Activated T-cell treated with anti-CD3 and anti-CD28 coated beads, Interleukin-2, amount 50 U/mL, for 72 hours (primary cell): ENCODE measurements at places on chromosomes 6 and 20. TPM values are rescaled to one million over a fixed set of nuclear protein-coding genes. Genes with fewer than 3 reads are reported as not detected.

DNA sequence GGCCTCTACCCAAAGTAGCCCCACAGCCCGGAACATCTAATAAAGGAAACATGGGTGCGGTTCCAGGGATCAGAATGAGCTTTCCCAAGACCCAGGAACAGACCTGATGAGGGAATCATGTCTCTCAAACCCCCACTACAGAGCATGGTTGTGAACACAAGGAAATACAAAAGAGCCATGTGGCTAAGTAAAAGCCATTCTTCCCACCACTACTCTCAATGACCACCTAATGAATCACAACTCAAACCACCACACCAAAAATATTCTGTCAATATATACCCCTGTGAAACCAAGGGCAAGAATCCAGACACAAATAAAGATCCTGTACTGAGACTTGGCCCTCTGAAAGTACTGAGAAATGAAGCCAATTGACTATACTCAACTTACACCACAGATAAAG, 20.9 kb upstream of the COL21A1 start:
- DNase-seq: no peak

DNA sequence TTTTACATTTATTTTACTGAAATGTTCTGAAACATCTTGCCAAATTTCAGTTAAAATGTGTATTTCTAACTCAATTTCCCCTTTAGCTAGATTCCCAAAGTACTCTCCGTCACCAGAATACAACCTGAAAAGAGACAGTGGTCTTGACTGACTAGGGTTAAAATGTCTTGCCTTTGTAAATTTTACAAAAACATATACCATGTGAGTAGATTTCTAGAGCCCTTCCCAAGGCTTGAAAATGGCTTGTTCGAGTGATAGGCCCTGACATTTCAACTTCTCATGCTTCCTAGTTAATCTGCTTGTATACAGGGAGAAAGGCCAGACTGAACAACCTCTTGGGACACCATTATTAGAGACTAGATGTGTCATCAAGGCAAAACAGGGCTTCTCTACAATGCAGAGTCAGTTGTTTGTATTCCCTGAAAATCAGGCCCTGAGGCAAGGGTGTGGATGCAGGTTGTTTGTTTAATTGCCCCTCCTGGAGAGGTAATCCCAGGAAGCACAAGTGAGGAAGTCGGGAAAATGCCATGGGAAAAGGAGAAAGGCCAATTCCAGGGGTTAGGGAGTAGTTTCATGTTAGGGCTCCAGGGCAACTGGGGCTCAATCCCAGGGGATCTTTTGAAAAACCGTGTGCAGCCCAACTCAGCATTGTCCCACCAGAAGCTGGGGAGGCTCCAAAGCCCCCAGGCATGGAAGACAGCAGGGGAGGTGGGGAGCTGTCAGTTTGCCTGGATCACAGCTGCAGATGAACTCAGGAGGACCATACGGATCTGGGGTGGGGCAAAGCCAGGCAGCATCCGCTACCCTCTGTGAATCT, 11.6 kb upstream of the TFB1M start:
- no peak for DNase-seq

- DNase-seq: no peak
Observed at GRCh38 chr6:118285791-118286190, 262.3 kb upstream of the PLN start.

GRCh38 chr6:151842816-151843215, 35.3 kb downstream of the ESR1 start:
- DNase-seq: no peak

DNA sequence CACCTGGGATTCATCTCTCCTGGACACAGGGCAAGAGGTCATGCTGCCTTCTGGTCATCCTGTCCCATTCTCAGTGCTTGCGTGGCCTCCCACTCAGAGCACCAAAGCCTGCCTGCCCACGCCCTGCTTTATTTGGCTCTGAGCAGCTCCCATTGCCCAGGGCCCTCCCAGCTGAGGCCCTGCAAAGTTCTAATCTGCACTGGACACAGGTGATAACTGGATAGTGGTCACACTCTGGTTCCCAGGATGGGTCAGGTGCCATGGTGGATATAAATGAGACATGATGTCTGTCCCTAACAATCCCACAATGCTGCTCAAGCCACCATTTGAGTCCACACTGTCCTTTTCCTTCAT, 39.5 kb downstream of the CPXM1 start:
- DNase-seq: no peak

DNA sequence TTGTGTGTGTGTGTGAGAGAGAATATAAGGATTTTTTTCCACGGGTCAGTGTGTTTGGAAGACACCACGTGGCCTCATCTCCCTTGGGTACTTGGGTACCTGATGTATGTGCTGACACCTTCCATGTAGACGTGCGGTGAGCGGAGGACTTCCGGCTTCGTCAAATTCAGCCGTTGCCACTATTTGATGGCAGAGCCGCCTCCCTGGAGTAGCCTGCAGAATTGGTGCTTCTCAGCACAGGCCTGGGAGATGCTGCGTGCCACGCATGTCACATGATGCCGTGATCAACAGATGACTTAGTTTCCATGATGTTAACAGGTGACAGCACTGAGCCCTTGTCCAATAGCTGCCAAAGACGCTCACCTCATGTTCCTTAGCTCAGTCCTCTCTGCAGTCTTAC, 69.4 kb downstream of the CDH4 start:
- no peak for DNase-seq

DNA sequence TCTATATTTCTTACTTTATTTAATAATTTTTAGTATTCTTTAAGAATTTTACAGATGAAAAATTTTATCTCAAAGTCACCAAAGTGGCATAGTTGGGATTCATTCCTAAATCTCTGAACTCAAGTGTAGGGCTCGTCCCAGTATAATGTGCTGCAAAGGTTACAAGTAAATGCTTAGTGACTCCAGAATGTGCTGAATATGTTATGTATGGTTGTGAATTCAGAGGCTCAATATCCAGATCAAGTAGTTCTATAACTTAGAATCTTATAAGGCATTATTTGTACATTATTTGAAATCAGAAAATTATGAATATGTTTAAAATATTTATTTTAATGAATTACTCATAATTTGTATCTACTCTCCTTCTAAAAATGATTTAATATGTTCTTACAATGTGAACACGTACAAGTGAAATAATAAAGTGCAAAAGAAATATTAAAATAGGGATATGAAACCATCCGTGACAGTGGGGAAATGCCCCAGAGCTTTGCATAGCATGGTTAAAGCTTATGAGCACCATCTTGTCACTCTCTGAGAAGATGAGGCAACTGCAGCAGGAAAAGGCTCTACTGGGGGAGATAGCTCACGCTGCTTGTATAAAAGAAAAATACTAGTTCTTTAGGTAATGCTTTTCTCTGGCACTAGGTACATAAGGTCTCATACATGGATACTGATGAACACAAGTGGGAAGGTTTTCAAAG, 259.0 kb downstream of the FOXC1 start:
- no peak for DNase-seq

GRCh38 chr6:82040405-82041221, 206.9 kb downstream of the IBTK start:
- DNase-seq: no peak

DNA sequence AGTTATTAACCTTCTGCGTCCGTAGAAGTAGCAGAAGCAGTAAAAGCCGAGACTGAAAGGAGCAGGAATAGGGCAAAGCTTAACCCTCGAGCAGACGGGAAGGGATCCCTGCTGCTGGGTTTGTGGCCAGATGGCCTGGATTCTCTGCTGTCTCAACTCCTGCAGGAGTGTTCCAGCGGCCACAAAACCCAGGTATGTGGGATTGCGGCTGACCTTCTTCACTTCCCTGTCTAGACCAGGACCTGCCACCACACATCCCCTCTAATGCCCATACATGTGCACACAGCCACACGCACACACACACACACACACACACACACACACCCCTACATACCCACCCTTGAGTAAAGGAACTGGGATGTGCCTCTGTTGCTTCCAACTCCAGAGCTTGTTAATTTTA, 33.1 kb upstream of the TNFRSF21 start:
- no peak for DNase-seq

- no peak for DNase-seq
Observed at GRCh38 chr20:38252292-38253288, 7.9 kb downstream of the KIAA1755 start.

GRCh38 chr6:111409430-111409829, 73.6 kb downstream of the REV3L start:
- no peak for DNase-seq

- peak; percentile 49 for DNase-seq
Observed at GRCh38 chr20:57391439-57392301, 474 bp downstream of the RBM38 start.

The TASP1 gene
- 9.8 TPM for total RNA-seq

The PRRT1 gene
- total RNA-seq: 0.83 TPM

The BMP5 gene
- total RNA-seq: not detected

The CRIP3 gene
- total RNA-seq: 0.90 TPM

The TRAPPC3L gene
- not detected for total RNA-seq

The CTAGE9 gene
- total RNA-seq: not detected

The LAMP5 gene
- total RNA-seq: not detected

The EFCAB8 gene
- total RNA-seq: 2.7 TPM

The ZC2HC1B gene
- not detected for total RNA-seq

The PARD6B gene
- 5.0 TPM for total RNA-seq

The NR2E1 gene
- not detected for total RNA-seq
